ENCODE measurements at places on chromosomes 13 and 19. TPM values are rescaled to one million over a fixed set of nuclear protein-coding genes. Genes with fewer than 3 reads are reported as not detected.

VSTM1 gene
- polyA plus RNA-seq = 1.1 TPM

KLK14 gene
- 1.4 TPM for polyA plus RNA-seq

ADGRE3 gene
- polyA plus RNA-seq = not detected

NRTN gene
- 0.38 TPM for polyA plus RNA-seq
